ENCODE measurements at places on chromosomes 1 and 21.
A peak's percentile ranks its signal among the peaks of the same experiment; 100 is the strongest.

DNA sequence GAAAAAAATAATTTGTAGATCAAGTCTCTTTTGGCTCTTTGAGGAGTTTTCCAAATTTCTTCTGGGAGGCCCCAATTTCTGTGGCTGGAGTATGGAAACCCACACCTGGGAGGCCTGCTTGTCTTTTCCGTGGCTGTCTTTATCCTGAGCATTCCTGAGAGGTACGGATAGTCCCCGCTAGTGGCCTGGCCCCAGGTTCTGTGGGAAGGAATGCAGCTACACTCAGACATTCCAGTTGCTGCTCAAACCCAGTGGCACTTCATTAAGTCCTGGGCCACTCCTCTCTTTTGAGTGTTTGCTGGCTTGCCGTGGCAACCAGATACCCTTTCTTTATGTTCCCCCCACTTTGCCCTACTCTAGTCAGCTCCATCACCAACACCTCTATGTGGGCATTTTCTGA is 310.4 kb downstream of the ASTN1 start:
- no peak for DNase-seq

- DNase-seq, result peak; percentile 87
Observed at GRCh38 chr1:154335025-154335714, 9.8 kb downstream of the ATP8B2 start.

DNA sequence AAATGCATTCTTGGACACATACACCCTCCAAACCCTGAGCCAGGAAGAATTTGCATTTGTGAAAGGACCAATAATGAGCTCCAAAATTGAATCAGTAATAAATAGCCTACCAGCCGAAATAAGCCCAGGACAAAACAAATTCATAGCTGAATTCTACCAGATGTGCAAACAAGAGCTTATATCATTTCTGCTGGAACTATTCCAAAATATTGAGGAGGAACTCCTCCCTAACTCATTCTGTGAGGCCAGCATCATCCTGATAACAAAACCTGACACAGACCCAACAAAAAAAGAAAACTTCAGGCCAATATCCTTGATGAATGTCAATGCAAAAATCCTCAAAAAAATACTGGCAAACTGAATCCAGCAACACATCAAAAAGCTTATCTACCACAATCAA is 6.7 kb downstream of the SPRR2E start:
- no peak for DNase-seq

DNA sequence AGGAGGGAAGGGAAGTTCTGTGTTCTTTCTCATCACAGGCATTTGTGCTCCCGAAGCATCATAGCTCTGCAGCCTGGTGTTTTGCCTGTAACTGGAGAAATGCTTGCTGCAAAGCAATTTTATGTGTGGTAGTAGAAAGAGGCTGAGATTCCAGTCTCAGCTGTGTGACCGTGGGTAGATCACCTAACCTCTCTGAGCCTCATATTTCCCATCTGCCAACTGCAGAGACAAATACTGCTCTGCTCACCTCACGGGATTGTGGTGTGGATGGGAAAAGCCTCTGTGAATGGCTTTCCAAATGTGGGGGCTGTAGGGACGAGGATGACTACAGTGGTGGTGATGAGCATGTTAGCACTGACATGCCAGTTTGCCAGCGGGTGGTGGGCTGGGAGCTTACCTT is 84.0 kb downstream of the MDM4 start:
- DNase-seq, result no peak

- DNase-seq, result no peak
Observed at GRCh38 chr1:232978815-232979214, 28.4 kb downstream of the NTPCR start.

DNA sequence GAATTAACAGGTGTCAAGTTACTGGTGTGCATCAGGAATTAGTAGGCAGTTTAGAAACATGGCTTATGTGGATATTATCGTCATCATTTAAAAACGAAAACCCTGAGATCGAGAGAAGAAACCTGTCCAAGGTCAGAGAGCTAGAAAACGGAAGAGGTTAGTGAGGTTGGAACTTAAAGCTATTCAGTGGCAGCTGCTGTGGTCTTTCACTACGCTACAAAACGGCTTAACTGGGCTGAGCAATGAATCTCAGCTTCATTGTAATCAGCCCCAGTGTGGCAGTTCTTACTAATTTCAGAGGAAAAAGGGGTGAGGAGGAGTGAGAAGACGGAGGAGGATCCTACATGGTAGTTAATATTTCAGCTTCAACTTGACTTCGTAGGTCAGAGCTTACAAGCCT is 77.9 kb downstream of the DAB1 start:
- DNase-seq, result no peak

DNA sequence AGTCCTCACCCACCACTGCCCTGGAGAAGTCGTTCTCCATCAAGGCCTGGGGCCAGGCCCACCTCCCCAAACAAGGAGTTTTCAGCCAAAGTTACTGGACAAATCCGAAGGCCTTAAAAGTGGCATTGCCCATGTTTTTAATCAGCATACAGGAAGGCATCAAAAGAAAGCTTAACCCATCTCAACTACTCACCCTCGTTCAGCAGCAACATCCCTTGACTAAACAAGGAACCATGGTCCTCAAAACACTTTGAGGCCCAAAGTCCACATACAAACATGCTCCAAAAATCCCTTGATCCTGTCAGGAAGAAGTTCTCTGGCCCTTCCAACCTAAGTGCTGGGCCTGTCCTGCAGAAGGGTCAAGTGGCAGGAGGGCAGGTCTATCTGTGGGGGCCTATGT is 1.6 kb downstream of the CAPZB start:
- DNase-seq, result no peak

GRCh38 chr1:78667939-78668338 is 18.3 kb downstream of the IFI44 start:
- no peak for DNase-seq

- no peak for DNase-seq
Observed at GRCh38 chr1:164843743-164844500, 284.9 kb downstream of the PBX1 start.

DNA sequence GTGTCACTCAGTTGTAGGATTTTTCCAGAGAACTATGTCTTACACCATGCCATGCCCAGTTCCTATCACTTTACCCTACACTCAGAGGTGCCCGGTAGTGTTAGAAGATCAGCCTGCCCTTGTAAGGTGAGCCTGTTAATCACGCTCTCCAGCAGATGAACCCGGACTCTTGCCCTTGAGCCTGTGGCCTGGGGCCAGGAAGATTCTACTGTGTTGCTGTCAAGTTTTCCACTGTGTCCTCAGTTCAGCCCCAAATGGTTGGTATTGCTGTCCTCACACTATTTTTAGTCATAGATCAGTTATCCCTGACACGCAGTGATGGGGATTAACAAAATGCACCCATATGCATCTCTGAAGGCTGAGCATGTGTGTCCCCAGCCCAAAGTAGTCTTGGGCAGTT is 105.0 kb upstream of the SPAG17 start:
- no peak for DNase-seq

GRCh38 chr1:176205332-176205914 is 1.7 kb downstream of the COP1 start:
- no peak for DNase-seq

GRCh38 chr1:44240802-44241671 is 27.8 kb downstream of the DMAP1 start:
- no peak for DNase-seq

Measured in effector CD8-positive, alpha-beta T cell (primary cell).